Cardiac ventricle fibroblast (primary cell): ENCODE measurements at places on chromosomes 12 and 14. TPM values are rescaled to one million over a fixed set of nuclear protein-coding genes. Genes with fewer than 3 reads are reported as not detected.

The GLT8D2 gene
- 71.8 and 79.5 TPM in 2 replicates for total RNA-seq

The ZNF385A gene
- total RNA-seq, result 6.2 and 6.9 TPM in 2 replicates

The TAS2R14 gene
- total RNA-seq, result 0.98 and 1.6 TPM in 2 replicates

The SDSL gene
- 2.2 and 4.5 TPM in 2 replicates for total RNA-seq

The RHOF gene
- total RNA-seq, result 7.7 and 8.6 TPM in 2 replicates

The CD163L1 gene
- total RNA-seq, result not detected in 2 replicates

The PIK3C2G gene
- not detected in 2 replicates for total RNA-seq

The OTOGL gene
- total RNA-seq, result 0.15 and 0.31 TPM in 2 replicates

The SYT1 gene
- 0.12 TPM in 1 of 2 replicates, not detected in the other for total RNA-seq

The MSRB3 gene
- 25.6 and 31.1 TPM in 2 replicates for total RNA-seq

The NANOG gene
- total RNA-seq, result not detected in 2 replicates

The IL26 gene
- total RNA-seq, result not detected in 2 replicates

The COX8C gene
- total RNA-seq, result not detected in 2 replicates

The NEUROD4 gene
- total RNA-seq, result not detected in 2 replicates

The ZC3H14 gene
- total RNA-seq, result 44.1 and 46.7 TPM in 2 replicates

The PIWIL1 gene
- total RNA-seq, result not detected in 2 replicates

The NTS gene
- total RNA-seq, result not detected in 2 replicates

The CMKLR1 gene
- 0.50 and 1.7 TPM in 2 replicates for total RNA-seq

The ISM2 gene
- 0.05 and 0.19 TPM in 2 replicates for total RNA-seq

The RNU6-8 gene
- total RNA-seq, result not detected in 2 replicates

The ZDHHC22 gene
- not detected in 2 replicates for total RNA-seq

The IFNG-AS1 gene
- not detected in 2 replicates for total RNA-seq

The SLC25A21 gene
- 0.44 TPM in 1 of 2 replicates, not detected in the other for total RNA-seq

The KIF5A gene
- not detected in 2 replicates for total RNA-seq

The INHBC gene
- total RNA-seq, result not detected in 2 replicates

The ITGB7 gene
- total RNA-seq, result 0.59 TPM in 1 of 2 replicates, not detected in the other

The TAS2R8 gene
- total RNA-seq, result not detected in 2 replicates

The KRT71 gene
- not detected in 2 replicates for total RNA-seq

The RHEBL1 gene
- 0.20 TPM in 1 of 2 replicates, not detected in the other for total RNA-seq

The ADAM20 gene
- 0.24 and 0.25 TPM in 2 replicates for total RNA-seq

The FLVCR2 gene
- total RNA-seq, result 3.7 and 4.6 TPM in 2 replicates

The SINHCAF gene
- total RNA-seq, result 8.9 and 10.2 TPM in 2 replicates

The KLHL33 gene
- total RNA-seq, result 0.31 TPM in 1 of 2 replicates, not detected in the other

The POTEM gene
- total RNA-seq, result not detected in 2 replicates

The CLEC9A gene
- total RNA-seq, result not detected in 2 replicates

The KRT4 gene
- not detected in 2 replicates for total RNA-seq

The KCNA5 gene
- total RNA-seq, result not detected in 2 replicates

The FOXN4 gene
- total RNA-seq, result not detected in 2 replicates

The IL31 gene
- not detected in 2 replicates for total RNA-seq
